ENCODE measurements at places on chromosomes 7 and 10.

DNA sequence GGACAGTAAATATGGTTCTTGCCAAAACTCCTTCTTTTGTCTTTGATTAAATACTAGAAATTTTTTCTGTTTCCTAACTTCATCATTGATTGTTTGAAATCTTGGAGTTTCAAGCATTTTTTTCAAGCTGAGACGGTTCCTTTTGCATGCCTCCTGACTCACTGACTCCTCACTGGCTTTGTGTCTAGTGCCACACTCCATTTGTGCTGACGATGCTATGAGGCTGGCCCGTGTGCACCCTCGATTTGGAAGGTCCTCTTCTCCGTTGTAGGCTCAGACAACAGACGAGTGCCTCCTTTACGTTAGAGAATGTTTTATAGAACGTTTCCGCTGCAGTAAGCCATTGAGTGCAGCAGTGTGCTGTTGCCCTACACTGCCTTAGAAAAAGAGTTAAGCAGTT lies 10.8 kb upstream of the CSGALNACT2 start:
- DNase-seq, result no peak

DNA sequence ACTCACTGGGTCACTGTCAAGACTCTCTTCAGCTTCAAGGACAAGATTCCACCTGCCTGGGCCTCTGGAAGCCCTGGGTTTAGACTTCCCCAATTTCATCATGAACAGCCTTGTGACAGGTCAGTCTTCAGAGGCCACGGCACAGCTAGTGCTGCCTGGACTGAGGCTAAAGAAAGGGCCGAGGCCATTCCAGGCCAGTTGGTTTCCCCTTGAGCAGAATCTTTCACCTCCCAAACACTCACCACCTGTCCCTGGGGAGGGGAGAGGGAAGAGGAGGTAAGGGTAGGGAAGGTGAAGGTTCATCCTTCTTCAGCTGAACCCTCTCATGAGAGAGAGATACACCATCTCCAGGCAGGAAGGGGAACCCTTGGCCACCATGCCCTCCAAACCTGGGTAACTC lies 24.3 kb downstream of the HSPA12A start:
- no peak for DNase-seq

DNA sequence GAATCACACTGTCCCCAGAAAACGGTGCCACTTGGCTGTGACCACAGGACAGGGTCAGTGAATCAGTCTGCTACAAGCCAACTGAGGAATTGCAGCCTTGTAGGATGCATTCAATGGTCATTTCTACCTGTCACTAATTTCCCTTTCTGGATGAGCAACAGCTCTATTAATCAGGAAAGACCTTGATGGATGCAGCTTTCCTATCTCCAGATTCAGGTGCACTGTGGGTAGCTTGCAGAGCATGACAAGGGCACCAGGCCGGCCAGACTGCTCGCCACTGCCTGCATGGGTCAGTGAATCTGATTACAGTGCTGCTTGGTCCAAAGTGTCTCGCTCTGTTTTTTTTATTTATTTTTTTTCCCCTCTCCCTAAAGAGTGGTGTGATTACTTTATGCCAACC lies 506.8 kb upstream of the AUTS2 start:
- DNase-seq, result no peak

DNA sequence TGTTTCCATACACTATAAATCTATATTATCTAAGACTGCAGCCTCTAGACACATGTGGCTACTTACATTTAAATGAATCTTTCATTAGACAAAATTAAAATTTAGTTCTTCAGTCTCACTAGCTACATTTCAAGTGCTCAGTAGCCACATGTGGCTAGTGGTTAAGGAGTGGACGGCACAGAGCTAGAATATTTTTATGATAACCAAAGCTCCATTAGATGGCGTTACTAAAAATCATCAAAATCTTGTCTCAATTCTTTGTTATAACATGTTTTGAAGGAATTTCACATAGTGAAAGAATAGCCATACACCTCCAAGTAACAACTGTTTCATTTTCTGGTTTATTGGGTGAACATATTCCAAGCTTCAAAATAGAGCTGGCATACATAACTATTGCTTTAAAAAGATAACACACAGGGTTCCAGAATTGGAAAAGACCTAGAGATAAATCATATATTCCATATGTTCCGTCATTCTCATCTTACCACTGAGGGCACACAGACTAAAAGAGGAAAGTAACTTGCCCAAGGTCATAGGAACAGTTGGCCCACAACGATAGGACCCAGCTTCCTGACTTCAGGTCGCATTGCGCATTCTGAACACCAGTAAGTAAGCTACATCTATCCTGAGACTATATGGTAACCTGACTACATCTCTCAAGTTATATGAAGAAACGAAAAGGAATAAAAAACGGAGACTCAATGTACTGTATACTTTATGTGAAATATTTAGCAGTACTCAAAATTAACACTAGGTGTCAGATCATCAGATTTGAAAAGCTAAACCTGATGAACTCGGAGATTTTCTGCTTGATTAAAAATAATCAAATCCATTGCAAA lies 66.6 kb downstream of the CAV1 start:
- DNase-seq, result peak; percentile 30
